ENCODE measurements at places on chromosomes 5 and 9.

- ATAC-seq, result peak; percentile 28
These were observed 348.7 kb downstream of the GLIS3 start for GRCh38 chr9:3951161-3951665.

- ATAC-seq, result no peak
These were observed 5.0 kb downstream of the P4HA2 start for GRCh38 chr5:132222649-132223038.

- no peak for ATAC-seq
These were observed 5.2 kb downstream of the CARD6 start for GRCh38 chr5:40846371-40846770.

DNA sequence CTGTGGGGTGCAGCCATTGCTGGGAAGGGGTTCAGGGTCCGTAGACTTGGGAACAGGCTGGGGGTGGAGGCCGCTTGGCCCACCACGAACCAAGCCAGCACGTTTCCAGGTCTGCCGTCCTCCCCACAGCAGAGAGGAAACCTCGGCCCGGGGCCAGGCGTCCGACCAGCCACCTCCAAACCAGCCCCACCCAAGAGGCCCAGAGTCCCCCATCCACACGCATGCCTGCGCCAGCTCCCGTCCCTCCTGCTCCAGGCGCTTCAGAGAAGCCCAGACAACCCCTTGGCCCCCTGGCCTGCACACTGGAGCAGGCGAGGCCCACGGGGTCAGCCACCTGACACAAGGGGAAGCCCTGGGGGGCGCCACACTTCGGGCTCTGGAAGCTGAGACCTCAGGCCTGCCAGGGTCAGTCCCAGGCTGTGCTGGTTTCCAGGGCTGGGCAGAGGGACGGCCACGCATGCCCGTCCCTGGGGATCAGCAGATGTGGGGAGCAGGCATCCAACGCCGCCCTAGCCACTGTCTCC lies 6.3 kb downstream of the DNLZ start:
- no peak for ATAC-seq

- no peak for ATAC-seq
These were observed 51.8 kb downstream of the SLC1A3 start for GRCh38 chr5:36658038-36658756.

- peak; percentile 63 for ATAC-seq
These were observed 108.4 kb downstream of the PSD2 start for GRCh38 chr5:139903795-139904565.

DNA sequence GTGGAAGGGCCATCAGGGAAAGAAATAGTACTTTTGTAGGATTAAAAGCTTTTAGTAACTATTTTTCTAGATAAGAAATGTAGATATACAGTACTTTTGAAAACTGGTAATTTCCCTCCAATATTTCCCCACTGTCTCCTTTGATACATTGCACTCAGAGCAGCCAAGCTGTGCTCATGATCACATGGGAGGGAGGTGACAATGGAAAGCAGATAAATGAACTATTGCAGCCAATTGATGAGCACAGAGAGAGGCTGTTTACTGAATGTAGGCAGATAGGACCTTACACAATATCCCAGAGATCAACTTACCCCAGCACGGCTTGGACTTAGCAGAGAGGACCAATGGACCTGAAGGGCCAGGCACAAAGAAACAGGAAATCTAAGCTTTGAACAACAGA lies 178.0 kb upstream of the NREP start:
- no peak for ATAC-seq

DNA sequence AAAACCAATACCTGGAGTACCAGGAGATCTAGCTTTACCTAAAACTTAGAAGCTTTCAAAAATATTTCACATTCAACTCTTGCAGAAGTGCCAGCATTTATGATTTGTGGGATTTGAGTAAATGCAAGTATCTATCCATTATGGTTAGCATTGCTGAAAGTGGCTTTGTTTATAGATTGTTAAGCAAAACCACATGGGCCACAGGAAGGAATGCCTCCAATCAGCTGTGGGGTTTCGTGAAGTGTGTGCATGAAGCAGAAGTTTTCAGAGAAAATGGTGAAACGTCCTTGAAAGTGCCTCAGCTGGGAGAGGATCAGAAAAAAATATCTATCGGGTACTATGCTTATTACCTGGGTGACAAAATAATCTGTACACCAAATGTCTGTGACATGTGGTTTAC lies 4.2 kb downstream of the LECT2 start:
- ATAC-seq, result no peak

GRCh38 chr9:13278023-13278367 lies 1.5 kb downstream of the MPDZ start:
- ATAC-seq, result peak; percentile 33

GRCh38 chr5:160054831-160055230 lies 45.9 kb downstream of the TTC1 start:
- ATAC-seq, result no peak

DNA sequence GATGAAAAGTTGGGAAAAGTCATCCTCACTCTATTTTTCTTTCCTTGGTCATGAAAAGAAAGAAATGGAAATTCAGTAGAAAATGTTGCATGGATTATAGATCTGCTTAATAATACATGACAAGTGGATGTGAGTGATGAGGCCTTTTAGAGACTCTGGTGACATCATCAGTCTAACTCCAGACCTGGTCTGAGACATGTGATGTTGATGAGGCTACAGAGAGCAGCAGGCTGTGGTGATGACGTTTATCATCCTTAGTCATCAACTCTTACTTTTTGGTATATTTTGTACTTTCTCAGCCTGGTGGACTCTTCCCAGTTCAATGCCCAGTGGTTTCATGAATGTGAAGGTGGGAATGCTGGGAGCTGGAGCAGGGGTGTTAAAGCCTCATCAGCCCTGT lies 116.4 kb downstream of the TTLL11 start:
- ATAC-seq, result peak; percentile 56

DNA sequence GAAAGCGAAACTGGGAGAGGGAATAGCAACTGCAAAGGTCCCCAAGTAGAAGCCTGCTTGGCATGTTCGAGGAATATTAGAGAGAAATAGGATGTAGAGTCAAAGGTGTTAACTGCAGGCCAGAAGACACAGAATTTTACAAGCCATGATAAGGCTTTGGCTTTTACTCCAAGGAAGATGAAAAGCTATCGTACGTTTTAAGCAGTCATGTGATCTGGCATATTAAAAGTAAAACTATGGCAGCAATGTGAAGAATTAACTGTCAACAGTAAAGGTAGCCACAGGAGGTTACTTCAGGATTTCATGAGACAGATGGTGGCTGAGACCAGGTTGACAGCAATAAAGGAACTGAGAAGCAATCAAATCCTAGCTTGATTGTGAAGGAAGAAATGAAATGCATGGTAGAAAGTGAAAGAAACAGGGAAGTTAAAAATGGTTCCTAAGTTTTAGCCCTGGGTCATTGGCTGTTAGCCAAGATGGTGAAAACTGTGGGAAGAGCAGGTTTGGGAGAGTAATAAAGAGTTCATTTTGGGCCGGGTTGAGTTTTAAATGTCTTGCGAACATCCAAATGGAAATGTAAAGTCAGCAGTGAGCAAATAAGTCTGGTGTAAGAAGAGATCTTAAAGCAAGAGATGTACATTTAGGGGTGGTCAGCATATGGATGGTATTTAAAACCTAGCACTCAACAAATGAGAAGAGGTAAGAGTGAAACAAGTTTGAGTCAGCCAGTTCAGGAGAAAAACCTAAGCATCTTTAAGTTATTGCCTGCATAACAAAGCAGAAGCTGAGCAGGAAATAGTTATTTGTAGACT lies 20.3 kb upstream of the TTC33 start:
- ATAC-seq, result no peak

- ATAC-seq, result no peak
These were observed 131.8 kb upstream of the FBN2 start for GRCh38 chr5:128669803-128670202.

GRCh38 chr5:170691657-170692056 lies 91.9 kb upstream of the GABRP start:
- no peak for ATAC-seq

- no peak for ATAC-seq
These were observed 113.3 kb downstream of the SCAMP1 start for GRCh38 chr5:78473751-78474150.

- no peak for ATAC-seq
These were observed 269.1 kb upstream of the CD180 start for GRCh38 chr5:67465537-67466207.

GRCh38 chr5:174251305-174252000 lies 205.9 kb downstream of the NSG2 start:
- ATAC-seq, result peak; percentile 61

GRCh38 chr9:13478160-13478559 lies 198.7 kb upstream of the MPDZ start:
- ATAC-seq, result peak; percentile 89

- ATAC-seq, result no peak
These were observed 63.5 kb upstream of the PUM3 start for GRCh38 chr9:2907411-2907810.

GRCh38 chr9:7656636-7657035 lies 142.9 kb downstream of the DMAC1 start:
- ATAC-seq, result no peak

- no peak for ATAC-seq
These were observed 375.4 kb upstream of the IRX1 start for GRCh38 chr5:3220201-3220600.

GRCh38 chr5:150637245-150638052 lies 3.0 kb upstream of the SYNPO start:
- peak; percentile 52 for ATAC-seq

DNA sequence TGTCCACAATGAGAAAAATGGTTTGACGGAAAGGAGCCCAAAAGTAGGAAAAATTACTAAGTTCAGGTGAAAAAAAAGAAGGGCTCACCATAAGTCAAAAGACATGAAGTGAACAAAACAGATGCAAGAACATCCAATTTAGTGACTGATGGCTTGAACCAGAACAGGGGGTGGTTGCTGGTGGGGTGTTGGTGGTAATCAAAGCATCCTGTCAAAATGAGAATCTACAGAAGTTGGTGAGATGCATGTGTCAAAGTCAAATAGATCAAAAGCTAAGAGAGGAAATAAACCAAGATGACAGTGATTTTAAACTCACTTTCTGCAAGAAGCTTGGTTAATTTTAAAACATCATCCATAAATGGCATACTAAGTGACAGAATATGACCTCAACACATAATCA lies 117.4 kb downstream of the MLLT3 start:
- ATAC-seq, result no peak

- peak; percentile 97 for ATAC-seq
These were observed 162.6 kb downstream of the GLIS3 start for GRCh38 chr9:4137234-4137633.

GRCh38 chr9:5178126-5178805 lies 7.2 kb downstream of the INSL6 start:
- ATAC-seq, result no peak

Measured in SK-N-SH treated with all-trans-retinoic acid at 6 μM for 48 hours (cell line).